Daoy (cell line): ENCODE measurements at places on chromosomes 11 and 22.
A peak's percentile ranks its signal among the peaks of the same experiment; 100 is the strongest.

- peak; percentile 81 for DNase-seq
Observed at GRCh38 chr22:41305646-41306045, 4.3 kb downstream of the ZC3H7B start.

- no peak for DNase-seq
Observed at GRCh38 chr11:14095882-14096281, 133.4 kb downstream of the SPON1 start.

DNA sequence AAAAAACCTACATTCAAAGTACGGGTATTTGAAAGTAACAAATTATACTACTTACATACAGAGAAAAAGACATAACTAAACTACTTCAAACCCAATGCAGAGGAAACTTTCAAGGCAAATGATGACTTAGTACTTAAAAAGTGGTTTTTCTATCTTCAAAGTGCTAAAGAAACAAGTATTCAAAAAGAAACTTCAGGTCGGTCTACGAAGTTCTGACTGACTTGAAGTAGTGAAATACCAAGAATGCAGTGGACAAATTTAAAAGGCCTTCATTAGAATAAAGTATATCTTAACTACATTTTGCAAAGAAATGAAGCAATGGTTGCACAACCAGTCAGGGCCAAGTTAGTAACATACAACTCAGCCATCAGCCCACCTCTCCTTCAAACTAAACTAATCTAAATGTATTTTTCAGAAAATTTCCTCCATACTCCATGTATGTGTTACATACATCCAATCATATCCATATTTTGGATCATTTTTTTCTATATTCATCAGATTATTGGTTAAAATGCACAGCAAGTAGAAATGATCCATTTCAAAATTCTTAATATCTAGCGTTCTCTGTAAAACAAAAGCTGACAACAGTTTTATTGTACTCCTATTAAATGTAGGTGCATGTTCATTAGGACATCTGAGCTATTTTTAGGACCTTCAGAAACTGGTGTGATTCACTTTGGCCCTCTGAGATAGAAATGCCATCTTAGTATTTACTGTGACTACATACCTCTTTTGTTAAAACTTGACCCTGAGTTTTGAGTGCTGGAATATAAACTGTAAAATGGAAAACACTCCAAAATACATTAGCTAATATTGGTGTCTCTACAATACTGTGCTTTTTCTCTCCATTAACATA, 49.9 kb downstream of the BIRC2 start:
- DNase-seq: no peak

- DNase-seq: no peak
Observed at GRCh38 chr11:32830796-32831195, 1.1 kb downstream of the PRRG4 start.

DNA sequence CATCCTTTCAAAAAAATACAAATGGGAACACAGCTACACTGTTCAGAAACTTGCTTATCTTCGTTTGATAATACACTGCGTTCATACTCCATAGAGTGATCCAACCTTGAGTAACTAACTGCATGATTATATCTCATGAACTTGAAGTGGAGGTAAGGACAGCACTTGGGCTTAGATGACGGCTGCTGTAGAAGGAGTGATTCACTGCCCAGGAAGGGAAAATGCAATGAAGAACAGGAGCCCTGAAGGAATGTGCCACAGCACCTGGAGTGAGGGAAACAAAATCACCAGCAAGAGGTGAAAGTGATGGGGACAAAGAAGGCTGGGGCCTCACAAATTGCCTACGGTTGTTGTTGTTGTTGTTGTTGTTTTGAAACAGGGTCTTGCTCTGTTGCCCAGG, 44.1 kb upstream of the SC5D start:
- no peak for DNase-seq
